Amygdala (tissue), 56 donors: ENCODE measurements at places on chromosomes 1 and 21.

DNA sequence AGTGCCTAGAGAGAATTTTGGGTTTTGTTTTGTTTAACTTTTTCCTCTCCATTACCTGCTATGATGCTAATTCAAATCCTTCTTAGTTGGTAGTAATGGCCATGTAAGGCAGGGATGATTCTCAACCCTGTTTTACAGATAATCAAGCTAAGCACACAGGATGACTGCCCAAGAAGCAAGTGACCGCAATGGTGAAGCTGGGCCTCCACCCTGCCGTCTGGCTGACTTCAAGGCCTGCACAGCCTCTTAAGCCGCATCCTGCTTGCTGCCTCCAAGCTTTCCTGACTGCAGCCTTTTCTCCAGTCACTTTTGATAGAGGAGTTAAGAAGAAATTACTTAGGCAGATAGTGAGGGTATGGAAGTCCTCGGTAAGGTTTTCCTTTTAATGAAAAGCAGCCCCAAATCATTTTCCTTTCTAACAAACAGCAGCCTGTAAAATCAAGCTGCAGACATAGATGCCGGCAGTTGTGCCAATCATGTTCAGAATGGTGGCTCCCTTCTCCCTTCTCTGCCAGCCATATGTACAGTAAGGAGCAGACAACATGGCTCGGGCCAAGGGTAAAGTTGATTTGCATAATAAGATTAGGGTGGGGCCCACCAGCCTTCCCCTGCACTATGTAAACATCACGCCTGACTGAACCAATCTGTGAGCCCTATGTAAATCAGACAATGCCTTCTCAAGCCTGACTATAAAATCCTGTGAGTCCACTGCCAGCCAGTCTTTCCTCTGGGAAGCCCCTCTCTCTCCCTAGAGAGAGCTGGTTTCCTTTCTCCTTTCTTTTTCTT is 8.8 kb upstream of the CTBS start:
- no peak for DNase-seq

DNA sequence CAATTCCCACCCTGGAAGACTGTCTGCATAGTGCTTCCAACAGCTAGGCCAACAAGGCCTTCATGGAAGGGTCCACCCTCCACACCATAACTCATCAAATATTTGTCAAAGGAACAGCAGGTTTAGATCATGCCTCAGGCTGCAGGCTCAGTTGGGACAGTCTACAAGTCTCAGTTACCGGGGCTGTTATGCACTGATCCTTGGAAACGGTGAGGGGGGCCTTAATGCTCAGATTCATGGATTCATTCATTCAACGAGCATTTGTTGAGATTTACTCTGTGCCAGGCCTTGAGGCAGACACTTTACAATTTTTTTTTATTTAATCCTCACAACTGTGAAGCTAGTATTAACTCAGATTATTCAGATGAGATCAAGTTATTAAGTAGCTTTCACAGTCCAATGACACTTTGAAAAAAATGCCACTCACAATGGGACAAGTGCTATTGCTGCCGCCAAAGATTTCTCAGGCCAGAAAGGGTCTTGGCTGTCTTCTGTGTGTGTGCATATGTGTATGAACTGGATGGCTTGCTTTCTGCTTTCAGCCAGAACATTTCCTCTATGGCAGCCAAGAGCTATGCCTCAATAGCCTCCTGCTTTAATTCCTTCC is 8.9 kb upstream of the C1orf216 start:
- DNase-seq = no peak

- DNase-seq = no peak
Measured at GRCh38 chr1:101291562-101292380, 55.0 kb downstream of the S1PR1 start.

GRCh38 chr1:49226758-49227157 is 450.1 kb upstream of the BEND5 start:
- no peak for DNase-seq

- DNase-seq = no peak
Measured at GRCh38 chr1:25003457-25004190, 73.5 kb upstream of the RUNX3 start.

DNA sequence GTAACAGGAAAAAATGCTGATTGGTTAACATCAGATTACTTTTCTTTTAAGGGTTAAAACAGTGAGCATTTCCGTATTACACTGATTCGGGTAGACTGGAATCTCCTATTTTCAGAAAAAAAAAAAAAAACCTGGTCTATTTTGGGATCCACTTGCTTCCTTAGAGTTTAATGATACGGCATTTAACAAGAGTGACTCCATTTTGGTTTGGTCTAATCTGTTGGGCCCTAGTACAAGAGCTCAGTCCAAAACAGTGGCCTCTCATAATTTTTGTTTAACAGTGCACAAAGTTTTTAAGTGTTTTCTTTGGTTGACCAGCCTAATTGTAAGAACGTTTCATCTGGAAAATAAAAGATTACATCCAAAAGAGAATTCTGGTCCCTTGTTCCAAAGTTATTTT is 120.2 kb downstream of the NRDC start:
- DNase-seq = no peak

DNA sequence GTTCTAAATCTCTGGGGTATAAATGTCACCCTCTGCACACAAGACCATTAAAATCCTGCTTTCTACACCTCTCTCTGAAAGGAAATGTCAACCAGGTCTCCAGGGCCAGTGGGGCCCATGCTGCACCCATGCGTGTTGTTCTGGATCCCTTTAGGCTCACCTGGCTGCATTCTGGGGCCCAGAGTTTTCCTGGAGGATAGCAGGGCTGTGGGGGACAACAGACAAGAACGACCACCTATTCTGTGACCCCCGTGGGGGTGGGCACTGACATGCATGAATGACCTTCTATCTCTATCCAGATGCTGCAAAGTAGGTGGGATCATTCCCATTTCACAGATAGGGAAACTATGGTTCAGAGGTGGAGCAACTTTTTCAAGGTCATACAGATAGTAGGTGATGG is 41.6 kb downstream of the TNNT2 start:
- DNase-seq = no peak

- DNase-seq = no peak
Measured at GRCh38 chr21:16241479-16241963, 511.7 kb downstream of the USP25 start.

DNA sequence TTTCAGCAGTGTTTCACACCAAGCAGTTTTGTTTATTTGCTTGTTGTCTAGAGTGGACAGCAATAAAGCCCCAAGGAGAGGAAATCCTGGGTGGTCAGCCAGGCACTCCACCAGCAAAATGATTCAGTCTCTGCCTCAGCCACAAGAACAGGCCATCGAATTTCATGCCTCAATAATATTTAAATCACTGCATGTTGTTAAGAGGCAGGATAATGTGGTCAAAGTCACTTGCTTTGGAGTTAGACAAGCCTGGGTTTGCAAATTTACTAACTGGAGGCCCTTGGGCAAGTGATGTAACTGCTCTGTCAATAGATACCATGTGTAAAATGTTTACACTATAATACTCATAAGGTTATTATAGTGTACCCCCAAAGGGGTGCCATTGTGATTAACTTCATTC is 349.6 kb downstream of the LMO4 start:
- no peak for DNase-seq

DNA sequence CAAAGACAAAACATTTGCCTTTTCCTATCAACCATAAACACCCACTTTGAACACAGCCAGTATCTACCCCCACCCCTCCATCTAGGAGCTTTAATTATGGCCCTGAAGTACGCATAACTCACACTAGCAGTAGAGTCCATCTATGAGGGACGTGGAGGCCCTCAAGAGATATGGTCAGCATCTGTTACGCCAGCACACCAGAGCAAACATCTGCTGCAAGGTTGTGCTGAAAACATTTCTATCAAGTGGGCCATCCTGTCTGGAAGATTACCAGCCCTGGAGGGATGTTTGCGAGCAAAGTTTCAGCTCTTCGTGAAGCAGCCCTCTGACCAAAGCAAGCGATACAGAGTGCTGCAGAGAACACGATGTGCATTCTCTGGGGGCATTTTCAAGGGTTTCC is 74.6 kb downstream of the SLC45A1 start:
- DNase-seq = no peak

- DNase-seq = no peak
Measured at GRCh38 chr1:156090138-156090839, 8.0 kb upstream of the MEX3A start.

- no peak for DNase-seq
Measured at GRCh38 chr1:54012008-54012325, 6.0 kb downstream of the LDLRAD1 start.

- no peak for DNase-seq
Measured at GRCh38 chr1:203202431-203203245, 16.1 kb upstream of the CHI3L1 start.

GRCh38 chr21:14484188-14485009 is 61.7 kb downstream of the SAMSN1 start:
- DNase-seq = no peak

DNA sequence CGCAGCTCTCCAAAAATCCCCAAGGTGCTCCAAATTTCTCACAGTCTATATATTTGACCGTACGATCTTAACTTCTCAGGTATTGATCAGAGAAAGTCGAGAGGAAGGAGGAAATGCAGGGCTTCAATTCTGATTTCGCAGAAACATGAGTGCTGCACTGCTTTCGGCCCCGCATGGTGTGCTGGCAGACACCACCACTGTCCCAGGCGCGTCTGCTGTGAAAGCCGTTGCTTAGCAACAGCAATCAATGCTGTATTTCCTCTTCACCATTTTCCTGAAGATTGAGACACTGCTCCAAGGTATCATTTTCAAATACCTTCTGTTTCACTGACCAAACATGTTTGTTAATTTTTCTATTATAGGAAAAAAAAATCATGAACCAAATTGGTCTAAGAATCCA is 296.3 kb downstream of the SMYD3 start:
- DNase-seq = no peak

GRCh38 chr21:38263493-38263892 is 6.7 kb downstream of the KCNJ15 start:
- DNase-seq = no peak

DNA sequence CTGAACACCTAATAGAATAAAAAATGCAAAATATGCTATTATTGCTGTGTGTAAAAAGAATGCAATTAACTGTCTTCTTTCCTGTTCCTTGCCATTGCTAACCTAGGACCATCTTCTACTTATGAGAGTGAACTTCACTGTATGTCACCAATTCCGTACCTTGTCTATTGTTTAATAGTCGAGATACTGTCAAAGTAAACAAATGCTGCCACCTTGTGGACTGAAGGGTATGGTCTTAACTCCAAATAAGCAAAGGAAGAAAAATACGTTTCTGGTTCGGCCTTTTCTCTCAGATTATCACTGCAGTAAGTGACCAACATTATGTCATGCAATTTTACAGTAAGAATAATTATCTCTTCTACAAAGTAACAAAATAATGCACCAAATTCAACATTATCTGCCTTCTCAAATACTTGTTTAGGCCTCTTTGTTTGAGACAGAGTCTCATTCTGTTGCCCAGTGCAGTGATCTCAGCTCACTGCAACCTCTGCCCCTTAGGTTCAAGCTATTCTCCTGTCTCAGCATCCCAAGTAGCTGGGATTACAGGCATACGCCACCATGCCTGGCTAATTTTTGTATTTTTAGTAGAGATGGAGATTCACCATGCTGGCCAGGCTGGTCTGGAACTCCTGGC is 133.4 kb downstream of the COP1 start:
- peak; percentile 78 for DNase-seq

DNA sequence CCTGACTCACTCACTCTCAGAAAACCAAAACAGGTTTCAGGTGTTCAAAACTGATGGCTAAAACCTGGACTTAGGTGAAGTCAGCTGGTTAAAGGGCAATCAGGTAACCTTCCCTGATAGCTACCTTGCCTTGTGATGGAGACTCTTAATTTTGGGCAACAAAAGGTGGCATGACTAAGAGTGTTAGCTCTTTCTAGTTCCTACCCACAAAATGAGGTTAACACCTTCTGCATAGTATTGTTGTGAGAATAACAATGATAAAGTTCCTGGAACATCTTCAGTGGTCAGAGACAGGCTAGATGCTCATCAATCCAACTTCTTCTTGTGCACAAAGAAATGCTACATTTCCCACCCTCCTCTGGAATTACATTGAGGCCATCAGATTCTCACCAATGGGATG is 214.8 kb downstream of the ZNF648 start:
- DNase-seq = no peak
